ENCODE measurements at places on chromosomes 5 and 9. TPM values are rescaled to one million over a fixed set of nuclear protein-coding genes. Genes with fewer than 3 reads are reported as not detected.

The ANKDD1B gene
- polyA plus RNA-seq, result 5.0 TPM

The BOD1 gene
- 116 TPM for polyA plus RNA-seq

GRCh38 chr5:92370032-92370431, 986.9 kb upstream of the ARRDC3 start:
- no peak for DNase-seq

DNA sequence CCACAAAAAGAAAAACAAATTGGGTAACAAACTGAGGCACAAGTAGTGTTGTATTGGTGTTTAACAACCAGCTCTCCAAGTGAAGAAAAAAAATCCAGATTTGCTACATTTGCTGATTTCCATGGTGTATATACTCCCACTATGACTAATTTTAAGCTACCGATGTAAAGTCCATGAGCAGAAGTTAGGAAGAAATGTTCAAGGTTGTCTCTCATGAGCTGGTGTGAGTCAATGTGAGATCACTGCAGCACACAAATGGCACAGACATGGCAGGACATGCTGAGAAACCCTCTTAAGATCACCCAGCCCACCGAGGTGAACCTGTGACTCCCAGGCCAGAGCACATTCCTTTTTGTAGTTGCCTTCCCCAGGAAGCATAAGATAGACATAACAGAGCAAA, 36.2 kb downstream of the SLC44A1 start:
- no peak for DNase-seq

DNA sequence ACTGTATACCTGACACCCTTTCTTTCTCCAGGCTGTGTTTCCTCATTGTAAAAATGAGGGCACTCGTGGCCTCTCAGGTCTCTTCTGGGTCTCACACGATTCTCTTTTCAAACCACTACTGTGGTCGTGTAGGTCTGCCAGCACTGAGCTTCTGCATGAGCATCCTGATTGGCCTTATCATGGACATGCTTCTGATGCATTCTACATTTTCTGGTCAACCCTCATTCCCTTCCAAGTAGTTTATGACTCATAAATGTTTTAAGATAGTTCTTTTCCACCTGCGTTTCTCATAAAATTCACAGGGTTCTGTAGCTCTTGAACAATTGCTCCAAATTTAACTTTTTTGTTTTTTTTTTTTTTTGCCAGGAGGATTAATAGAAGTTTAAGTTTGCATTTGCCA, 294.8 kb downstream of the KCTD16 start:
- no peak for DNase-seq

- DNase-seq, result no peak
Measured at GRCh38 chr9:1018121-1018520, 32.0 kb upstream of the DMRT2 start.

DNA sequence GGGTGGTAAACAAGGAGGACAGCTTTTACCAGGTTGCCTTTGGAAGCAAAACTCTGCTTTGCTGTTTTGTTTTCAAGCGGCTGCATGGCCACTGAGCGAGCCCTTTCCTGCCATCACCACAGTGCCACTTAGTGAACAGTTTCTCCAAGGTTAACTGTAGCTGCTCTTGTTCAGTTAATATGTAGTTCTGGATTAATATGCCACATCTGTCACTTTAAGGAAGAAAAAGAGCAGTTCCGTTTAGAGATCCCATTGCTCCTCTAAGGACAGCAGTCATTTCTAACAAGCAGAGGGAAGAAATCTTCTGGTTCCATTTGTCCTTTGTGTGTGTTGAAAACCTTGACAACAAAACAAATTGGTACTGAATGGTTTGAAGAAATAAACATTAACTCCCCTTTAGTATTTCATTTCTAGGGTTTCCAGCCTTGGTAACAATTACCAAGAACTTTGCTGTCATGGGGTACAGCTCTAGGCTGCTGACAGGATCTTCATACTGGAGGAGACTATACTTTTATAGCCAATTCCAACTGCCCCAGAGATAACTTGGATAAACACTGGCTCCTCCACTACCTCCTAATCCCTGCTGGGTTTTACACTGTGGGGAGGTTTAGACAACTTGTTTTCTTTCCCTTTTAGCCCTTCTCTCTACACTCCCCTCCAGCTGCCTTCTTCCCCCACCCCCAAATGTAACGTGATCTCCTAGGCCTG, 10.3 kb upstream of the ABL1 start:
- DNase-seq, result peak; percentile 67

DNA sequence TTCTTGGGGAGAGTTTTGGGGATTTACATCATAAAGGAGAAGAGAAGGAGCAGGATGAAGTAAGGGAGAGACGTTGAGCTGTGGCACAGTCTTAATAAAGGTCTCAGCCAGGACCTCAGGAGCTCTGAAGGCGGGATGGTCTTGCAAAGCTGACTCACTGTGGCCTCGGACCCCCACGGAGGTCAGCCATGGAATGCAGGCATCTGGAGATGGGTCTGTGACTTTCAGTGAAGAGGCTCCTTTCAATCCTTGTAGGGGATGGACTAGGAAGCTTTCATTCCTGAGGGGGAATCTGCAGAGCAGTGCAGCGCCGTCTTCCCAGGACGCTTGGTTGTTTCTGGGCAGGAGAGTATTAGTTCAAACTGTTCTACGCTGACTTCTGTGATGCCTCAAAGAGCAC, 65.7 kb upstream of the BASP1 start:
- no peak for DNase-seq

GRCh38 chr9:122827761-122828093, 661 bp downstream of the PDCL start:
- DNase-seq, result no peak

Measured in right renal pelvis (tissue), 4 donors.